ENCODE measurements at places on chromosomes 11 and 22. TPM values are rescaled to one million over a fixed set of nuclear protein-coding genes. Genes with fewer than 3 reads are reported as not detected.

GRCh38 chr22:35460688-35461087 is 60.7 kb downstream of the MCM5 start:
- no peak for DNase-seq

DNA sequence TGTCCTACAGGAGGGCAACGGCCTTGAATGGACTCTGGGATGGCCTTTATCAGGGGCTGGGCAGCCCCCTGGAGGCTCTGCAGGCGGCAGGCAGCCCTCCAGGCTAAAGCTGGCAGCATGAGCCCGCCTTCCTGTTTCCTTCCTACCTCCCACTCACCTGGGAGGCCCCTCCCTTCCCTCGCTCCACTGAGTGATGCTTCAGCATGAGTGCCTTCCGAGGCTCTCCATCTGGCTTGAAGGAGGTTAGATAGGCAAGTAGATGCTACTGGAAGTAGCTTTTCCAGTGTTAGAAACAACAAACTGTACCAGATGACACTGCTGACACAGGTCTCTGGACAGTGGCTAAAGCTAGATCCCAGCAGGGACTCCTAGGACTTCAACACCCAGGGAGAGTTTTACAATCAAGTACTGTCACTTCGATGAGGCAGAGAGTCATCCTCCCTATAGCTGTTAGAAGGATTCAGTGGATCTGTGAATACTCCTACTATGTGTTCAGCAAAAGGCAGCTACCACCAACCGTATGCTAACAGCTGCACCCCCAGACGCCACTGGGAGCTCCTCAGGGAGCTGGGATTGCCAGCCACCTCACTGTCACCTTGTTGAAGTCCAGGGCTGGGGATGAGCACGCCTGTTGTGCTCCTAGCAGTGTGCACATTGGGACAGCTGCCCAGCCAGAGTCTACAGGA is 4.1 kb upstream of the SLC25A1 start:
- DNase-seq = no peak

GRCh38 chr11:26149585-26149984 is 182.3 kb upstream of the ANO3 start:
- no peak for DNase-seq

- DNase-seq = no peak
Measured at GRCh38 chr11:34487430-34487829, 26.2 kb downstream of the ELF5 start.

DNA sequence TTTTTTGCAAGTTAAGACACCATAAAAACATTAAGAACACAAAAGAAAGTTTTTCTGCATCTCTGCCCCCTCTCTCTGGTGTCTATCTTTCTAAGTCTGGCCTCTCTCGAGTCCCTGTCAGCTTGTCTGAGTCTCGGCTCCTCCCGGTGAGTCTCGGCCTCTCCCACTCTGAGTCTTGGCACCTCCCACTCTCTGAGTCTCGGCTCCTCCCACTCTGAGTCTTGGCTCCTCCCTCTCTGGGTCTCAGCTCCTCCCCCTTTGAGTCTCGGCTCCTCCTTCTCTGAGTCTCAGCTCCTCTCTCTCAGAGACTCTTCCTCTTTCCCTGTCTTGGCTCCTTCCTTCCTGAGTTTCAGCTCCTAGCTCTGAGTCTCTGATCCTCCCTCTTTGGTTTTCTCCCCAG is 72.5 kb upstream of the AMPD3 start:
- no peak for DNase-seq

DNA sequence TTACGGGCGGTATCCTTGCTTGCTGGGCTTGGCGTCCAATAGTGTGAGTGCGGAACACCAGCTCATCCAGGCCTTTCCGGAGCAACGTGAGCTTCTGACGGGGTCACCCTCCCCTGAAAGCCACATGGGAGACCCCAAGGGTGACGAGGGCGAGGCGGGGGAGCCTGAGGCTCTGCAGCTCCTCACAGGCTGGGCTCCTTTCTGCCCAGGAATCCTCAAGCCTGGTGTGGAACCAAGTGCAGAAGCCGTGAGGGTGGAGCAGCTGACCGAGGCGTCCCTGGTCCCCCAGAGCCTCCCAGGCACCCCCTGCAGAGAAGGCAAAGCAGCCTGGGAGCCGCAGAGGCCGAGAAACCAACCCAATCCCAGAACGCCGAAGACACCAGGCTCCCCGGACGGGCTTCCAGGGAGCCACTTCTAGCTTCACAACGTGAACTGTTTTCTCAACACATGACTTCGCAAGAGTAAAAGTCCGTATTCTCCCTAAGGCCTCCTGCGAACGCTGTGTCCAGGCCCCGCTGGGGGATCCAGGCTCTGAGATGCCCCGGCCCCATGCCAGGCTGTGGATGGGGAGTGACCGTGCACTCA is 530.3 kb downstream of the BRD1 start:
- DNase-seq = no peak

MAJIN gene
- not detected for polyA plus RNA-seq

Data from right lung (tissue), 10 donors.